ENCODE measurements at places on chromosomes 7 and 10.

GRCh38 chr10:79610601-79611191 is at the start of gene SFTPA1:
TSS of gene SFTPA1 (plus strand) at chr10:79610939. CDS start at chr10:79611826, 887 bp downstream.
- no peak for DNase-seq

DNA sequence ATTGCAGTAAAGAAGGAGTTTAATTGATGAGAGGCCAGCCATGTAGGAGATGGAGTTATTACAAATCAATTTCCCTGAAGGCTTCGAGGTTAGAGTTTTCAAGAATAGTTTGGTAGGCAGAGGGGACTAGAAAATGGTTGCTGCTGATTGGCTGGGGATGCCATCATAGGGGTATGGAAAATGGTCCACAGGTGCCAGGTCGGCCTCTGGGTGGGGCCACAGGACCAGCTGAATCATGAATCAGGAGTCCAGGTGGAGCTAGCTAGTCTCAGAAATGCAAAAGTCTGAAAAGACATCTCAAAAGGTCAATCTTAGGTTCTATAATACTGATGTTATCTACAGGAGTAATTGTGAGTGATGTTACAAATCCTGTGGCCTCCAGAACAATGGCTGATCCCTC is 714.0 kb upstream of the GHITM start:
- DNase-seq, result no peak

- no peak for DNase-seq
These were observed 322.6 kb downstream of the GRID1 start for GRCh38 chr10:86044029-86044428.

- peak; percentile 43 for DNase-seq
These were observed 7.7 kb upstream of the TRA2A start for GRCh38 chr7:23539494-23539907.

DNA sequence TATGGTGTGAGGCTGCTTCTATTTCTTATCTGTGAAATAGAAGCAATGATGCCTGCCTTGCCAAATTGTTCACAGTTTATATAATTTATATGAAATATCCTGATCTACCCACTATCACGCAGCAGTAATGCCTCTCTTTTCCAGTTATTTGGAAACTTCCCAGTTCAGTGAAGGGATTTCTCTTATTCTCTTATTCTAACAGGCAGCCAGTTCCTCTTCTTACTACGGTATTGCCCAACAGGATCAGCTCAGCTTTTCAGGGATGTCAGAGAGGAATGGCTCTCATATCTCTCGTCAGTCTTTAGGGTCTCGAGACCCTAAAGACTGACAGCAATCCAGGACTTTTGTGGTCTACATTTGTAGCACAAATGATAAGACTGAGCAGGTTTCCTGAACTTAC is 215.6 kb downstream of the CREB5 start:
- no peak for DNase-seq

GRCh38 chr10:91339729-91340128 is 70.4 kb upstream of the HECTD2 start:
- no peak for DNase-seq

DNA sequence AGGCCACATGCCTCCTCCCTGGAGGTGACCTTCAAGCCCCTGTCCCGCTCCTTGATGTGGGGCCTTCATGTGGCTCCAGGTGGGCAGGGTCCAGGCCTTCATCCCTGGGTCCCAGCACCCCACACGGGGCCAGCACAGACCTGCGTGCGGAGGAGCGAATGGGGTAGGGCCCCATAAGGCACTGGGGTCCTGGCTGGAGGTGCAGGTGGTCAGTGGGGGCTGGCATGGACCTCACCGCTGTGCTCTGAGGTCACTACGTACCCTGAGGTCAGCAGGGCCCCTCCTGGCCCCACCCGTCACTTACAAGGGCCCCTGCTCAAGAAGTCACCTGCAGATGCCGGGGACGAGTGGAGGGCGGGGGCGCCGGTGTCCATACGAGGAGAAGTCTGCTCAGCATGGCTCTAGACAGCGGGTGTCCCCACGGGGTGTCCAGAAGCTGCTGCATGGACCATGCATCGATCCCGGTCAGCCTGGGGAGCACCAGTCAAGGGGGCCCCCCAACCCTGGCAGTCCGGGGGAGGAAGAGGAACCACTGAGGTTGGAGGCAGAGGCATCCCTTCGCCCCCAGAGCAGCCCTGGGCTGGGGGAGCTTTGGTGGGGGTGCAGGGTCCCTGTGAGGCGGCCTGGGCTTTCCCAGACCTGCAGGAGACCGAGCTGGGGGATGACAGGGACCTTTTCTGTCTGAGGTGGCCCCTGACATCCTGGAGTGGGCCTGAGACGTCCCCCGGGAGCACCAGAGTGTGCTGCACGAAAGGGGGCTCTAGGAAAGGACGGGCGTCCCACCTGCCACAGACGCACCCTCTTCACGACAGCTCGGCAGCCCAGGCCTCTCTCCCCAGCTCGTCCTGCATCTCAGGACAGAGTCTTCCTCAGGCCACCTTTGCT is 34.6 kb downstream of the UNCX start:
- DNase-seq, result no peak

DNA sequence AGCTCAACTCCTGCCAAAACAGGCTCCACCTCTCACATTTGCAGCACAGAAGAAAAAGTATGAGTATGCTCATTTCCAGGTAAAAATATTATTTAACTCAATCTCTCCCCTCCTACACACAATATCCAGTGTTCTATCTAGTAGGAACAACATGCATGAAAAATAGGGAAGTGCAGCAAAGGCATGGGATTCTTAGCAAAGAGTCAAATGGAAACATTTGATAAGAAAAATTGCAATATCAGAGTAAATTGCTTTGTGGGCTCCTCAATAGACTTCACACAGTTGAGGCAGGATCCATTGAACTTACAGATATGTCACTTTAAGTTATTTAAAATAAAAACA is 150.9 kb downstream of the ANK3 start:
- DNase-seq, result no peak

GRCh38 chr7:55066524-55066923 is 47.7 kb downstream of the EGFR start:
- DNase-seq, result no peak

GRCh38 chr10:97542169-97543024 is 30.2 kb upstream of the ANKRD2 start:
- DNase-seq, result no peak

- DNase-seq, result no peak
These were observed 73.9 kb downstream of the GRID1 start for GRCh38 chr10:86292462-86293395.

DNA sequence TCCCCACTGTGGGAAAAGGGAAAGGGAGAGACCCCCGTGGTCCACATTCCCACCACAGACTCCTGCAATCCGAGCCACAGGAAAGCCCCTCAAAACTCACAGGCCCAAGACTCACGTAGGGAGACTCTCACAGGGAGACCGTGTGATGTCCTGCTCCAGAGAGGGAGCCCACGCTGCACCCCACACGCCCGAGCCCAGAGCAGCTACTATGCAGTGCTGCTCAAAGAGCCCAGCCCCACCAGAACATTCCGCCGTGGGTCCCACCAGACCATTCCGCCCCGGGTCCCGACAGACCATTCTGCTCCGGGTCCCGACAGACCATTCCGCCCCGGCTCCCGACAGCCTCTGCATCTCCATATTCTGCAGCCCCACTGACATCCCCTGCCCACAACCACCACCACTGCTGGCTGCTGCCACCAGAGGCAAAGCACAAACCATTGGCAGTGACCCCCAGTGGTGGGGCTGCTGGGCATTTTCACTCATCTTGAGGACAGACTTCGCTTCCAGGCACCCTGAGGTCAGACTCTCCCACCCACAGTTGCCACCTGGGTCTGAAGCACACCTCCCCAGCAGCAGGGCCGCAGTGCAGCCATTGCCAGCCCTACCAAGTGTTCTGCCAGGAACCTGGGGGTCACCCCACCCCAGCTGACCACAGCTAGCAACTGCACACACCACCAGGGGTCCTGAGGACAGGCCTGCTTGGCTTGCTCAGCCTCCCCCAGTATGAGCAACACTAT is 625.4 kb upstream of the FOXK1 start:
- DNase-seq, result peak; percentile 10

- no peak for DNase-seq
These were observed 75.6 kb downstream of the FOXL3 start for GRCh38 chr7:365593-365992.

- peak; percentile 2 for DNase-seq
These were observed 126.8 kb upstream of the SEM1 start for GRCh38 chr7:96836456-96836855.

DNA sequence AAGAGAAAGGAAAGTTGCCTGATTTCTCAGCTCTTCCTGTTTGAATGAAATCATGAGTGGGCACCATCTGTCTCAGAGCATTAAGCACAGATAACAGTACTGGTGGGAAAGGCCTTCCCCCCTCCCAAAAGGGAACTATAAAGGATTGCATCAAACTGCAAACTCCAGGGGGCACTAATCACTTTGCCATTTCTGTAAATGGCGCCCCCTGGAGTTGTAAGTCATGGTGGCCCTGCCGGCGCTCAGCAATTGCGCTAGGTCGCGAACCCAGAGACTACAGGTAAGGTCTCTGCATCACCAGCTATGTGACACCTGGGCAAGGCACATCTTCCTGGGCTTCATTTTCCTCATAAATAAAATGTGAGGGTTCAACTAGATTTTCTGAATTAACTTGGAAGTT is 11.1 kb downstream of the LRRC4 start:
- DNase-seq, result no peak

GRCh38 chr10:24363070-24363469 is 154.1 kb downstream of the KIAA1217 start:
- DNase-seq, result no peak

DNA sequence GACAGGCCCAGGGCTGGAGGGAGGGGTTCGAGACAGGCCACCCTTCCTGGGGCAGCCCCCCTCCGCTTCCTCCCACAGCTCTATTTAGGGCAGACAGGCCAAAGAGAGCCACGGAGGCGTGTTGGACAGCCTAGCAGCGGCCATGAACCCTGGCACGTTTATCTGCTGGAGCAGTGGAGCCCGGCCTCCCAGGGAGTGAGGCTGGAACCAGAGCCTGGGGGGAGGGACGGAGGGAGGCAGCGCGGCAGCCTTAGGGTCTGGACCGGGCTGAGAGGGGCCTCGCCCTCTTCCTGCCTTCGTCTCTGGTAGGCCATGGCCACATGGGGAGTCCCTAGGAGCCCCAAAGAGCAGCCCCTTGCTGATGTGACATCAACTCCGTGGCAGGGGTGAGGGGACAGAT is 17.1 kb downstream of the UNCX start:
- no peak for DNase-seq

GRCh38 chr10:62733654-62734293 is 70.7 kb upstream of the ADO start:
- DNase-seq, result no peak

DNA sequence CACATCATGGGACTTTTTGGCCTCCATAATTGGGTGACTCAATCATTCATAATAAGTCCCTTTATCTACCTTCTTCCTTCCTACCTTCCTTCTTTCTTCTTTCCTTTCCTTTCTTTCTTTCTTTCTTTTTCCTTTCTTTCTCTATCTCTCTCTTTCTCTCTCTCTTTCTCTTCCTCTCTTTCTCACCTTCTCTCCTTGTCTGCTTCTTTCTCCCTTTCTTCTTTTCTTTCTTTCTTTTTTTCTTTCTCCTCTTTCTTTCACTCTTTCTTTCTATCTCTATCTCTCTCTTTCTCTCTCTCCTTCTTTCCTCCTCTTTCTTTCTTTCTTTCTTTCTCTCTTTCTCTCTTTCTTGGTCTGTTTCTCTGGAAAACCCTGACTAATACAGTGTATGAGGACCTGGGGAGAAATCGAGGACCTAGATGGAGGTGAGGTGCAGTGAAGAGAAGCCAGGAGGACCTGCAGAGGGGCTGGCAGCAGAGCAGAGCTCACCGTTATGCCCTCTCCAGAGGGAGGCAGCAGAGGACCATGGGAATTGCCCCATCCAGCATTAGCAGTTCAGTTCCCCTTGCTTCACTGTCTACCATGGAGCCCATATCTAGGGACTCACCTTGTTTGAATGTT is 52.7 kb upstream of the BTRC start:
- DNase-seq, result peak; percentile 51

- no peak for DNase-seq
These were observed 27.5 kb upstream of the NAMPT start for GRCh38 chr7:106312099-106312871.

DNA sequence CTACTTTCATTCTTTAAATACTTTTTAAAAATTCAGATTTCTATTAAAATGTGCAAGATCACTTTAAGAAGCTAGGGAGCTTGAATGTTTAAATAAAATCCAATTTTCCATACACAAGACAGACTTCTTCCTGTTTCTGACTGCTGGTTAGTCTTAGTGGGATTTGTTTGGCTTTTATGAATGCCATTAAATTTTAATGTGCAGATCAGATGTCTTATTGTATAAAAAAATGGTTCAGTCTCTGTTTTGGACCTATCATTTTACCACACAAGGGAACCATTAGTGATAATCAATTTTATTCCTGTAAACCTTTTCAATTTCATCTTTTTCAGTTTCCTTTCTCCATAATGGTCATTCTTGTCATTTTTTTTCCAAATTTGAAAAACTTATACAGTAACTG is 63.2 kb downstream of the VCL start:
- DNase-seq, result no peak

DNA sequence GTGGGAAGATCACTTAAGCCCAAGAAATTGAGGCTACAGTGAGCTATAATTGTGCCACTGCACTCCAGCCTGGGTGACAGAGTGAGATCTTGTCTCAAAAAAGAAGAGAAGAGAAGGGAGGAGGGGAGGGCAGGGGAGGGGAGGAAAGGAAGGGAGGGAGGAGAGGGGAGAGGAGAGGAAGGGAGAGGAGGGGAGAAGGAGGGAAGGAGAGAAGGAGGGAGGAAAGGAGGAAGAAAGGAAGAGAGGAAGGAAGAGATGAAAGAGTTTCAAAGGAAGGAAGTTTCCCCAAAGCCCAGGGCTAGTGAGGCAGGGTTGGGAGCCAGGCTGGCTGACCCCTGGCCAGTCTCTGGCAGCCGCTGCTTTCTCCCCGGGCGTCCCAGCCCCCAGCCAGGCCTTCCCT is 32.6 kb downstream of the EPHB4 start:
- DNase-seq, result no peak

GRCh38 chr7:48084727-48085432 is 4.2 kb upstream of the UPP1 start:
- DNase-seq, result peak; percentile 83

- DNase-seq, result no peak
These were observed 412 bp upstream of the PPIA start for GRCh38 chr7:44796034-44796503.

GRCh38 chr10:131019696-131020095 is 291.8 kb downstream of the TCERG1L start:
- no peak for DNase-seq

GRCh38 chr7:159035571-159036073 is 109.0 kb downstream of the VIPR2 start:
- no peak for DNase-seq

DNA sequence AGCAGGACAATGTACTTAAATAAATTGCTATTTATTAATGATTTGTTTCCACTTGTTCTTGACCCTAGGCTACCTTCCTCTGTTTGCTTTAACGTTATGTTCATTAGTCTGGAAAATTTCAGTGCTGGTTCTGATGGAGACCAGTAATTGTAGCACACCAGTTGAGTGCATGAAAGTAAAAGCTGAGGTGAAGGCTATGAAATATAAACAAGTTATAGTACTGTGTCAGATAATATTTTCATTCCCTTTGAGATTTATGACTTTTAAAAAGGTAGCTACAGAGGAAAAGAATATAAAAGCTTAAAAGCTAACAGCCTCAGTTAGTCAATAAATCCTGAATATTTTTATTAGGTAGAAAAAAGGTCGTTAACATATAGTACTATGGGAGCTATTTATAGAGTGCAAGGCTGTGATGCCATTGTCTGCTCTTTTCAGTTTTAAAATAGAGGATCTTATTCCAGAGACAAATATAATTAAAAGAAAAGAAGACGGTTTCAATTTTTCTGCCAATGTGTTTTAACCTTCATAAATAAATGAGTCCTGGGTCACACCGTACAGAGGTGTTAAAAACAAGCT is 351.8 kb upstream of the ETV1 start:
- DNase-seq, result no peak

GRCh38 chr10:92742331-92743228 is 52.8 kb downstream of the HHEX start:
- peak; percentile 64 for DNase-seq

Data from GM13976 (cell line).